ENCODE measurements at places on chromosomes 2 and 18.

DNA sequence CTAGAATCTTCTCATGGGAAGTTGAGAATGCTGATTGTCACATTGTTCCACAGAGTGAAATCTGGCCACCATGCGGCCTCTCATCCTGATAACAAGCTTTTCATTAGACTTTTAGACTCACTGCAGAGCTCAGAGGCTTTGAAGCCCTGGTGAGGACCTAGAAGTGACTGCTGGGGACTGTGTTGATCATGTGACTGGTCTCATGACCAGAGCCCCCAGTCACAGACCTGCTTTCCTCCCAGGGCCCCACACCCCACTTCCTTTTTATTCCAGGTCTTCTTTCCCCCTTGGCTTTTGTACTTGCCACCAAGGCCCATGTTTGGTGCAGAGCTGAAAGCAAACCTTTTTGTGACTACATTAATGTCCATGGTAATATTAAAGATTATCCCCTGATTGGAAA lies 45.2 kb downstream of the PRKCE start:
- no peak for DNase-seq

- no peak for DNase-seq
Measured at GRCh38 chr2:230681171-230681545, 31.5 kb upstream of the CAB39 start.

- DNase-seq: no peak
Measured at GRCh38 chr18:74276609-74277008, 15.2 kb downstream of the CYB5A start.

GRCh38 chr2:17719562-17720371 lies 33.8 kb downstream of the SMC6 start:
- DNase-seq: peak; percentile 21

DNA sequence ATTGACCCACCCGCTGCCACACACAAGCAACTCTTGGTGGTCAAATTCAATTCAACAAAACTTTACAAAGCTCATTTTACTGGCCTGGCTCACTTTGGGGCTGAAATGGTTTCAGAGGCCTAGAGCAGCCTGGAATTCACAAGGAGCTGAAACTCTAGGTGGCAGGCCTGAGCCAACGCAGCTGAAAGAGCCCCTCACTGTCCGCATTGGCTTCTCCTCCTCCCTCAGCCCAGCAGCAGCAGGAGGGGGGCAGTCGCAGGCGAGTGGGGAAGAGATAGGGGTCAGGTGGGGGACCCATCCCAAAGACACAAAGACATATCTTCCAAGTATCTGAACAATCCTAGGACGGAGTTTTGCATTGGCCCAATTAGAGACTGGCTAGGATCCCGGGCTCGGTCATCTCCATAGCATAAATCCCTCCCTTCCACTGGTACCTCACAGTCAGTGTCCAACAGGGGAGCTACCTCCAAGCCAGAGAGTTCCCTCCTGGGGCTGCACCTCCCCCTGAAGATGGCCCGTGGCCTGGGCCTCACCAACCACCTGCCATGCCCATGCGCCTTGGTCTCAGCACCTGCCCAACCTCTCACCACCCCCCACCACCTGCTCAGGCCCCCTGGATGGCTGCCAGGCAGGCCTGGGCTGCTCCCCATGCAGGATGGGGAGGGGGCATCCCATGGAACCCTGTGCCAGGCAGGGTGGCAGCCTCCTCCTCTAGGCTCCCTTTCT lies 113.4 kb downstream of the ZBTB7C start:
- DNase-seq: no peak

DNA sequence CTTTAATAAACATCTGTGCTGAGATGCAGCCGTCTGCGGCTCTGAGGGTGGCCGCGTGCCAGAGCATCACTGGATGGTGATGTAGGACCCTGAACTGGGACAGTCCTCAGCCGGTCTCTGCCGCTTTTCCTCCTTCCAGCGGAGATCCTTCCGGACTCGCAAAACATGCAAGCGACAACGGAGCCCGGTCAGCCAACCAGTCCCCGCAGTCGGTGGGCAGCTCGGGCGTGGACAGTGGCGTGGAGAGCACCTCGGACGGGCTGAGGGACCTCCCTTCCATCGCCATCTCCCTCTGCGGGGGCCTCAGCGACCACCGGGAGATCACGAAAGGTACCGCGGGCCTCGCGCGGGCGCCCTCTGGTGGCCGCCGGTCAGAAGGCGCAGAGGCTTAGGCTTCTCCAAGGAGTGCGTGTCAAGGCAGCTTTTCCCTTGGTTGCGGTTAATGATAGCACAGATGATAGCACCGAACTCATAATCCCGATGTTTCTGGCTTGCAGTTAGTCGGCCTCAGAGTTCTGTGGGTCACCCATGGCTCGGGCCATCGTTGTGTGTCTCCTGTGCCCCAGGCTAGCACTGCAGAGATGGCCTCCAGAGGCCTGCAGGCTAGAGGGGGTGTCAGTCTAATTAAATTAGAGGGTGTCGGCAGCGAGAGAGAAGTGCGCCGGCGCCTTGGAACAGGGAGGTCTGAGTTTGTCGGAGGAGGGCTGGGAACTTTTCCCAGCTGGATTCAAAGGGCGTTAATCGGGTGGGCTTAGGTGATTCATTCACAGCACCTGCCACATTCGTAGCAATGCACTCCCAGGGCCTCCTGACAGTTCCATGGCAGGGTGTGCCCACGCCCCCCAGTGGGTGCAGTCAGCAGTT lies 38.5 kb downstream of the LPIN1 start:
- DNase-seq: peak; percentile 16

DNA sequence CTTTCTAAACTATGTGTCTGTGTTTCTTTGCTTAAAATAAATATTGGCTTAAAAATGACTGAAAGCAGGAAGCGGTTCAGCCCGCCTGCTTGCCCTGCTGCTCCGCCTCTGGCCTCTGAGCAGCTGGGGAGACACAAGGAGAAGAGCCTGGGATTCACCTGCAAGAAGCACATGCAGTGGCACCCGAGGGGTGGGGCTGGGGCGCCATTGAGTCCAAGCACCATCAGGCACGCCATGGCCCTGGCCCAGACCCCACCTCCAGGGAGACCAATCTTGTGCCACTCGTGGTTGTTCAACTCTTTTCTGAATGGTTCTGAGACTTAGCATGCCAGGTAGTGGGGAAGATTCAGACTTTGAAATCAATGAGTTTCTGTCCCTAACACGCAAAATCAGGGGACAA lies 495.5 kb upstream of the MYT1L start:
- DNase-seq: no peak

- no peak for DNase-seq
Measured at GRCh38 chr2:8333177-8333831, 348.6 kb upstream of the ID2 start.

GRCh38 chr2:99420031-99420430 lies 69.8 kb downstream of the REV1 start:
- no peak for DNase-seq

All from HAP-1 (cell line).